ENCODE measurements at places on chromosomes 13 and 19.

GRCh38 chr13:112773601-112774447, 84.0 kb downstream of the ATP11A start:
- DNase-seq: no peak

DNA sequence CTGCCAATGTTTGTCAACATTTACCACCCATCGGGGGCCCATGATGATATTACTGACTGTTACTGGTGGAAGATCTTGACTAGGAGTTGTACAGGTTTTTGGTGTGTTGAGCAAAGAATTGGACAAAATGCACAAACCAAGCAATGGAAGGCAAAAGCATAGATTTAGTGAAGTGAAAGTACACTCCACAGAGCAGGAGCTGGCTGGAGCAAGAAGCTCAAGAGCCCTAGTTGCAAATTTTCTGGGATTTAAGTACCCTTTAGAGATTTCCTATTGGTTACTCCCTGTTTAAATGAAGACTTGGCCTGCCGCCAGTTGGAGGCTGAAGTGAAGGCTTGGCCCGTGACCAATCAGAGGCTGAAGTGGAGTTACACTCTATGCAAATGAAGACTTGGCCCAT, 128.6 kb upstream of the KL start:
- no peak for DNase-seq

DNA sequence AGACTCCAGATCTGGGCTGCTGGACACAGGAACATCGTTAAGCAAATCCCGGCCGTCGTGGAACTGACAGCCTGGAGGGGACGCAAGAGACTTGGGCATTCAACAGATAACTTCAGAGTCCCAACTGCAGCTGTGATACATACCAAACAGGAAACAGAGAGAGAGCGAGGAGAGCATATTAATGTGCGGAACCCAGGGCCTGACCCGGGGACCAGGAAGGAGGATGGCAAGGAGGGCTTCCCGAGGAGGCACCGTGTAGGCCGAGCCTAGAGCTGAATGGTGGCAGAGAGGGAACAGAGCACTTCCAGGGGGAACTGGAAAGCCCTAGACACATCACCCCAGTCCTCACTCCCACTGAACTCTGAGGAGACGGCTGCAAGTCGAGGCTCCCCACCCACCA, 68.1 kb downstream of the SIPA1L3 start:
- DNase-seq: no peak

DNA sequence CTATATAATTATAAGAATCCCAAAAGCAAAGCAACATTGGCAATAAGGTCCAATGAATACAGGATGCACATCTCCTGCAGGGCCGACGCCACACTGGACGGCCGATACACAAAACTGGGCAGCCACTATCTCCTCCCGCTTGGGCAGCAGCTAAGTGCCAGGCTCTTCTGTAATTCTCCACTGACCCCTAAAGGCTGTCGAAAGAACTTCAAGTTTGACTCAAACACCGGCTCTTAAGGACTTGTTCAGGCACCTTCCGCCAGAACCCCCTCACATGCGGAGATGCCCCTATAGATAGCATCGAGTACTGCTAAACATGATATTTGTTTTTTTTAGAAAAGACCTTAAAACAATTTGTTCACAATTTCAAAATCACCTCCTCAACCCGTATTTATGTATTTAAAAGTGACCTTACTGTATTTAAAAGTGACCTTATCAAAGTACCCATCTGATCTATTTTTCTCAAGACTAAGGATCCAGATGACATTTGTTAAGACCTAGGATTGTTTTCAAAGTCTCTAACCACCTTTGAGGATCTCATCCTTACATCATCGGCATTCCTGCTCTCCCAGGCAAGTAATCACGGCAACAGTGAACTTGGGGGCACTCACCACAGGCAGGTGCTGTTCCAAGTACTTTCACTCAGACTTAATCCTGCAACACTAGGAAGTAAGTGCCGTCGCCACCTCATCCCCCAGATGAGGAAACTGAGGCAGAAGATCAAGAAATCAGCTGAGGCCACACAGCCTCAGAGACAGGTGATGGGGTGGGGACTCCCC, 77.8 kb downstream of the TUBGCP3 start:
- no peak for DNase-seq

DNA sequence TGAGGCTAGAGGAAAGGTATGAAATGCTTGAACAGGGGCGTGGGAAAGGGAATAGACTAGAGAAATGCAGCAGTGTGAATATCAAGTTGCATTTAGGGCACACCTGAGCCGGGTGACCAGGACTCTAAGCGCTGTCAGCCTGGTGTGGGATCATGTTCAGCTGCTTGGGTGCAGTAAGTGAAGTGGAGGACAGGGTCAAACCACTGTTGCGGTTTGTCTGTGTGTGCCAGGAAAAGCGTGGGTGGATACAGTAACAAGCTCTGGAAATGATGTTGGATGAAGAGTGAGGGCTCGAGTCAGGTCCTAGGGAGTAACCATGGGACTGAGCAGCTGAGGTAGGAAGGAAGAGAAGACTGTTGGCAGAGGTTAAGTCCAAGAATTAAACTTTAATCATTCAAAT, 15.8 kb downstream of the DGKH start:
- no peak for DNase-seq

GRCh38 chr13:51525567-51526167, 58.6 kb upstream of the WDFY2 start:
- DNase-seq: no peak

Measured in cerebellar nuclear complex (tissue), 1 donor.